Fibroblast of skin of left biceps (primary cell): ENCODE measurements at places on chromosomes 13 and 19.

GRCh38 chr13:106182404-106182803 is 353.1 kb downstream of the EFNB2 start:
- DNase-seq, result peak; percentile 80

- no peak for DNase-seq
These were observed 1.4 kb upstream of the RASL11A start for GRCh38 chr13:27269114-27269665.

DNA sequence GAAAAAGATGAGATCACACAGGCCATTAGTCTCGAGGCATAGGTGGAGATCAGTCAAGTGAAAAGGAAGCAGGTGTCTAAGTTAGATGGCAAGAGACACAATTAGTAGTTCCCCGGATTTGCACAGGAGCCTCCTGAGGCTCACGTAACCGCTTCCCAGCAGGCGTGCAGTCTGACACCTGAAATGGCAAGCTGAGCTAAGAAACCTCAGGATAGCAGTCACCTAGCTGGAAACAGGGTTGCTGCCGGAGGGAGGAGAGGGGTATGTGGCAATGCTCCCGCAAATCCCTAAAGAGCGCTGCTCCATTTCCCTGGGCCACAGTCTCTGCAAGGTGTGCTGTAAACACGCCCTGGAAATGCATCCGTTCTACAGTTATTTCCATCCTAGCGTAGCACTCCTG is 1151.0 kb downstream of the DIAPH3 start:
- no peak for DNase-seq

GRCh38 chr19:45253396-45254027 is 2.4 kb downstream of the MARK4 start:
- no peak for DNase-seq

GRCh38 chr13:46617229-46617721 is 64.3 kb downstream of the LRCH1 start:
- no peak for DNase-seq

- DNase-seq, result no peak
These were observed 73.5 kb downstream of the PDS5B start for GRCh38 chr13:32659736-32660135.

DNA sequence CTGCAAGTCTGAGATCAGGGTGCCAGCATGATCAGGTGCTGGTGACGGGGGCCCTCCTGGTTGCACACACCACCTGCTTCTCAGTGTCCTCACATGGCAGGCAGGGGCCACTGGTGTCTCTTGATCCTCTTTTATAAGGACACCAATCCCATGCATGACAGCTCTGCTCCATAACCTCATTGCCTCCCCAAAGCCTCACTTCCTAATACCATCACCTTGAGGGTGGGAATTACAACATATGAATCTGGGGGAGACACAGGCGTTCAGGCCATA is 15.0 kb upstream of the MIER2 start:
- no peak for DNase-seq

GRCh38 chr19:55644842-55645511 is 1.5 kb downstream of the ZNF581 start:
- no peak for DNase-seq

DNA sequence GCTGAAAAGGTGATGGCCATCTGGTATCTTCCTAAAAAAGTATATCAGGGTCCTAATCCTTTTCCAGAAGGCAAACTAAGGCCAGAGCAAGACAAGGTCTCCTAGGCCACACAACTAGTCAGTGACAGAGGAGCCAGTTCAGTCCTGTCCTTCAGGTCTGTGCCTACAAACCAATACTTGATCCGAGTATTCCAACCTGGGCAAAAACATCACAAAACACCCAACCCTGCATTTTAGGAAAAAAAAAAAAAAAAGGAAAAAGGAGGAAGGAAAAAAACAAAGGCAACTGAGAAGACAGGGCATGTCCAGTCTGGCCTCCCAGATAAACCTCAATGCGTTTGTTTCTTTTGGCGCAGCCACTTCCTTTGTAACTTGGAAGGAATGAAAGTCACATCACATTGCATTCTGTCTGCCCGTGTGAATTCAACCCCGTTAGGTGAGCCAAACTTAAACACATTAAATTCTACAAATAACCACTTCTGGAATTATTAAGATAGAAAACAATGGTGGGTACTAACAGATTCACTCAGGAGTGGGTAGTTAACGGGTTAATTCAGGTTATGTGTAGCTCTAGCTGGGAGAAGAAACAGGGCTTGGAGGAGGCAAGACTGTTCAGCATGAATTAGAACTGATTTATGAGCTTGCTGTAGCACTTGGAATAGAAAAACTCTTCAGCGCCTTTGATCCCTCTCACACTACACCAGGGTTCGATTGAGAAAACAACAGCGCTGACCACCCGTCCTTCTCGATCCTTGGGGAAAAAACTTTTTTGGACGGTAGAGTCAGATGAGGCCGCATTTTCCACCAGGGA is 43.0 kb upstream of the HNRNPA1L2 start:
- DNase-seq, result no peak

- peak; percentile 40 for DNase-seq
These were observed 116.2 kb downstream of the TBC1D4 start for GRCh38 chr13:75365724-75366173.

GRCh38 chr19:16366433-16367260 is 42.0 kb downstream of the KLF2 start:
- no peak for DNase-seq

DNA sequence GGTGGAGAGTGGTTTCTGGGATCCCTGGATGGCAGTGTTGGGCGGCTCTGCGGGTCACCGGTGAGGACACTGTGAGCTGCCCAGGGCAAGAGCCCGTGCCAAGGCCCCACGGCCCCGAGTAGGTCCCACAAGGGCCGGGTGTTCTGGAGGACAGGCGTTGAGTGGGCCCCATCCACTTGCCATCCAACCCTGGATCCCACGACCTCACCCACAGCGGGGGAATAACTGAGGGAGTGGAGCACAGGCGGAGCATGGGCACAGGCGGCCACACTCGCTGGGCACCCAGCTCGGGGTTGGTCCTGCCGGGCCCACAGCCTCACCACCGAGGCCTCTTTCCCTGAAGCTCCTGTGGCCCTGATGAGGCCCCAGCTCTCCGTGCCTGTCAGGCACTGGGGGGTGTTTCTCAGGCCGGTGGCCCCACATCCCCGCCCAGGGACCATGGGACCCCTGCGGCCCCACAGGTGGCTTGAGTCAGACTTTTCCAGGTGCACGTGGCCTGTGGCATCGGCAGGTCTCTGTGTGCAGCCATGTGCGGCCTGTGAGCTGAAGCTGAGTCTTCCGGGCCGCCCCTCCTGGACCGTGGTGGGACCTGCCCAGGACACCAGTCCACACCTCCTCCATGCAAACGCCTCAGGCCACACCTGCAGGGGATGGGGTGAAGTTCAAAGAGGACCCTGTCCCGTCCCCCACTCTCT is 16.6 kb downstream of the TMEM255B start:
- DNase-seq, result no peak

GRCh38 chr13:110354123-110354627 is 47.1 kb downstream of the COL4A2 start:
- no peak for DNase-seq

- no peak for DNase-seq
These were observed 2.8 kb downstream of the FXYD3 start for GRCh38 chr19:35118268-35119020.

DNA sequence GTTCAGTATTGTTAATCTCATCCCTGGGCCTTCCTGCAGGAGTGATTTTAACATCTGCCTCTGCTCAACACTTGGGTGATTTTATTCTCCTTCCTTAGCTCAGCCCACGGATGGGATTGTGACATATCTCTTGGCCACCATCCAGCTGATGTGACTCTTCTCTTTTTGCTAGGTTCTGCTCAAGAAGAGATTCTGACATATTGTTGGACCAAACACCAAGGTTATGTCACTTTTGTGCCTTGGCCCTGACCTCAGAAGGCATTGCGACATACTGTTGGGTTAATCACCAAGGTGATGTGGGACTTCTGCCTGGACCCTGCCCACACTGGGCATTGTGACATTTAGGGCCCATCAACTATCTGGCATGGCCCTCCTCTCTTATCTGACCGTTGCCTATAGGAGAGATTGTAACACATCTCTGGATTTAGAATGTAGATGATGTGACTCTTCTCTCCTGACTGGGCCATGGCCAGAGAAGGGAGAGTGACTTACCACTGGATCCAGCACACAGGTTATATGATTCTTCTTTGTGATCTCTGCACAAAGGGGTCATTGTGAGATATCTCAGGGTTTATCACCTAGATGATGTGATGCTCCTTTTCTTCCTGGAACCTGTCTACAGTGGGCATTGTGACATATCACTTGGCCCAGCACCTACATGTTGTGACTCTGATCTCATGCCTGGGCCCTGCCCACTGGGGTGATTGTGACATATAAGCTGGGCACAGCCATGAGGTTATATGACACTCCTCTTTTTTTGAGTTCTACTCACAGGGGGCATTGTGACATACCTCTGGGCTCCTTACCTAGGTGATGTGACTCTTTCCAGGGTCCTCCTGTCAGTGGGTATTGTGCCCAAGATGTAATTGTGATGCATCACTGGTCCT is 88.8 kb downstream of the ZNF429 start:
- no peak for DNase-seq

GRCh38 chr13:109971456-109972090 is 185.2 kb upstream of the IRS2 start:
- DNase-seq, result peak; percentile 55

DNA sequence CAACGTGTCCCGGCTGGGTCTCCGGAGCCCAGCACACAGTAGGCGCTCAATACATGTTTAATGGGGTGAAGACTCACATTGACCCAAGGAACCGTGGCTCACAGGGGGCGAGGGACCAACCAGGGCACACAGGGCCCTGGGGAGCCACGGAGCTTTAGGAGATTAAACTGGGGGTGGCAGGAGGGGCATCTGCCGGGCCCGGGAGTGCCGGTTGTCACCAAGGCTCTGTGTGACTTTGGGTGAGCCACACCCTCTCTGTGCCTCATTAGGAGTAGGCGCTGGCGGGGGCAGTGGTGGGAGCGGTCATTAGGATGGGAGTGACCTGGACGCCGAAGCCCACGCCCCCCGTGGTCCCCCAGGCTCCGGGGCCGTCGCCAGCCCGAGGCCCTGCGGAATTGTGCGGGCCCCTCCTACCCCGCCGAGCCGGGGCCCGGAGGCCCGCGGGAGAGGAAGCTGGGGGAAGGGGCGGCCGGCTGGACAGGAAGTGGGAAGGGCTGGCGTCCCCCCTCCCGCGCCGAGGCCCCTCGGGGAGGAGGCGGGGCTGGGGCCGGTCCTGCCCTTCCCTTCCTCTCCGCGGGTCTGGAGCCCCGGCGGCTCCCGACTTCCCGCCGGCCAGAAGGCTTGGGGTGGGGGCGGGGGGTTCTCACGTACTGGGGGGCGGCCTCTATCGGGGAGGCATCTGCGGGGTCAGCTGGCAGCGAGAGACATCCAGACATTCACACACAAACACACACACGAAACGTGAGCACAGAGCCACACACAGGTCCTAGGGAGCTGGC is 1.8 kb upstream of the SSBP4 start:
- peak; percentile 68 for DNase-seq

GRCh38 chr13:80655778-80656511 is 315.0 kb upstream of the SPRY2 start:
- DNase-seq, result no peak

DNA sequence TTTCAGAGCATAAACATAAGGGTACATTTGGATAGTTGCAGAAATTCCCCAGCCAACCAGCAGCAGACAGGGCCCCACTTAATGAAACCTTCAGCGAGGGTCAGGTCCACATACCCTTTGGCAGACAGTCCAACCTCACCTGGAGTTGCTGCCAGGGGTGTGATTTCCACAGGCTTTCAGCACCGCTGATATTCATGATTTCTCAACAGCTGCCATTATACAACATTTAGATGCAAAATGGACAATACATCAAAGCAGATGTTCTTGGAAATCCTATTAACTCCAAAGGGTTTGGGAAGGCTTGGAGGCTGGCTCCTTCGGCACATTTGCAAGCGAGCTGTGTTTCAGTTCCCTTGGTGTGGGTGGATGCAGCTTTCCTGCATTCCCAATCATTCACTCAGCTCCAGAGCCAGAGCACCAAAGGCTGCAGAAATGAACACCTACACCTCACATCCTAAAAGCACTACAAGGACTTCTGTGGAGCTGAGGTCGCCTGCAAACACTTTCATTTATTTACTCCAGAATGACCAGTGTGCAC is 147.2 kb upstream of the VSTM2B start:
- DNase-seq, result no peak

DNA sequence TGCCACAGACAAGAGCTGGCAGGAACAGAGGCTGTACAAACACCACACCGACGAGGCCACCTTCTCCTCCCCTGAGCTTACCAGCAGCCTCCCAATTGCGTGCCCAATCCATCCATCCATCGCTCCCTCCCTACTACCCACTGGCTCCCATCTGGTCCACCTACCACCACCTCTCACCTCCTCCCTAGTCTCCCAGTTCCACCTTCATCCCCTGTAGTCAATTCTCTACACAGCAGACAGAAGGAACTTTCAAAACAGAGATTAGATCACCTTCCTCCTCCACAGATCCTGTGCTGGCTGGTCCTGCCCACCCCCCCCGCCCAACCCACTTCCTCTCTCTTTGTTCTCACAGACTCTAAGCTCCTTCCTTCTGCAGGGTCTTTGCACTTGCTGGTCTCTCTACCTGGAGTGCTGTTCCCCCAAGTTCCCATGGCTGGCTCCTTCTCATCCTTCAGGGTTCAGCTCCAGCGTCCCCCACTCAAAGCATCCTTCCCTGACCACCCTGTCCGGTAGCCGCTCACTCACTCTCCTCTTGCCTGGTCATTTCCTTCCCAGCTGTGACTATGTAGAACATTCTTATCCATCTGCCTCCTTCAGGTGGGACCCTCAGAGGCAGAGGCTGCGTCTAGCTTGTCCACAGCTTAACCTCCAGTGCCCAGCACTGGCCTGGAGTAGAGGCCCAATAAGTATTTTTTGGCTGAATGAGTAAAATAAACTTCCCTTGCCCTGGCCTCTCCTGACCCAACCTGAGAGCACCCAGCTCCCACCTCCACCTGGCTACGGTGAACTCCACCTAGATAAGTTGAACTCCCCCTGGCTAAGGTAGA is 23.0 kb downstream of the PIN1 start:
- no peak for DNase-seq

DNA sequence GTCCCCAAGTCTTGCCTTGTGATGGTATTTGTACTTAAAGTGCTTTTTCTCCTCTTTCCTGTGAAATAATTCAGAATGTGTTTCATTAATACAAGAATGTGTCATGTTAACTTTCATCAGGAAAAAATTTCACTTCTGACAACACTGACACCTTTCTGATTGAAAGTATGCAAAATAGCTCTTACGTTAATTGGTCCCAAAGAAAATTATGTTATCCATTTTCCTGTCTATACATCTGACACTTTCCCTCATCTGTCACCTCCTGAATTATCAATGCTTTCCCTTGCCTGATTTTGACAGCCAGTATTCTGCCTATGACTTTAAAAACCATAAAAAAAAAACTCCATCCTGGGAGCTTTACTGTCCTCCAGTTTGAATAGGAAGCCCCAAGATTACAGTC is 336.5 kb downstream of the ATP8A2 start:
- no peak for DNase-seq

GRCh38 chr13:21549633-21550032 is 54.3 kb downstream of the MICU2 start:
- DNase-seq, result no peak
